Renal cortex interstitium (tissue), 15 donors: ENCODE measurements at places on chromosomes 16 and 17.

GRCh38 chr17:45397796-45398195, 34.9 kb downstream of the ARHGAP27 start:
- no peak for DNase-seq

DNA sequence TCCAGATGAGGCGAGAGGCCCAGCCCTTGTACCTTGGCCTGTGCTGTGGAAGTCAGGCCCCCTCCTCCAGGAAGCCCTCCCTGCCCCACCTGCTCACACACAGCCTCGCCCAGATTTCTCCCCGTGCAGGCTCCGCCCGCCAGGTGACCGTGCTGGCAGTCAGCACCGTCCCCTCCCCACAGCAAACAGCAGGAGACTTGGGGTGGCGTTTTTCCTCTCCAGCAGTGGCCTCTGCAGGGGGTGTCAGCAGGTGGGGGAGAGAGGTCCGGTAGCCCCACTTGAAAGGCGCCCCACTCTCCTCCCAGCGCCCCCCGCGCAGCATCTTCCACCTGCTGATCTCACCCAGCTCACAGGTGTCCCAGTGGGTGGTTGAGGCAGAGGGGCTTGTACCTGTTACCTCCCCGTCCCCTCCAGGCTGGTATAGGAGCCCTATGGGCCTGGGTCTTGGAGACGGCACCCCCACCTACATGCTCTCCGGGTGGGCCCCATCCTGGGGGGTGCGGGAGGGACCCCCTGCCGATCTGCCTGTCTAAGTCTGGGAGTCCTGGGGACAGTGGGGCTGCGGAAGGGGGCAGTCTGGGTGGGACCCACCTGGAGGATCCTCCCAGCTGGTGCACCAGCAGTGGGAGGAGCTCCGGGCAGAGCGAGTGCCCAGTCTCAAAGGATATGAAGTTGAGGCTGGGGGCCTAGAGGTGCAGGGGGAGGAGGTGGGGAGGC, 4.2 kb upstream of the C1QTNF8 start:
- no peak for DNase-seq

- peak; percentile 26 for DNase-seq
These were observed 531.9 kb downstream of the GRIN2A start for GRCh38 chr16:9650284-9650683.

DNA sequence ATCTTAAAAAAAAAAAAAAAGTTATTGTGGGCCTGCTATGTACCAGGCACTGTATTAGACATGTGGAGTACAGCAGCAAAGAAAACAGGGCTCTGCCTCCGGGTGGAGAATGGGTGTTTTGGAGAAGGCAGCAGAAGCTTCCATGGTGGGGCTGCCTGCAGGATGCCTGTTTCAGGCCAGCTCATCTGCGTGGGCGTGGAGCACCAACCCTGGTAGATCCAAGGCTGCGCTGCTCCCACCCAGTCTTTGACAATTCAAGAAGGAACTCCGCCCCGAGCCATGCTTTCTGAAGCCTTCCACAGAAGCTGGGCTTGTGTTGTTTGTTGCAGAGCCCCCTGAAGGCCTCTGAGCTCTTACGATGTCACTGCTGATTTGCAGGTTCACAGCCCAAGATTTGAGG, 23.2 kb upstream of the CACNG1 start:
- DNase-seq = no peak

- no peak for DNase-seq
These were observed 1.5 kb downstream of the SLC5A11 start for GRCh38 chr16:24847358-24847664.

DNA sequence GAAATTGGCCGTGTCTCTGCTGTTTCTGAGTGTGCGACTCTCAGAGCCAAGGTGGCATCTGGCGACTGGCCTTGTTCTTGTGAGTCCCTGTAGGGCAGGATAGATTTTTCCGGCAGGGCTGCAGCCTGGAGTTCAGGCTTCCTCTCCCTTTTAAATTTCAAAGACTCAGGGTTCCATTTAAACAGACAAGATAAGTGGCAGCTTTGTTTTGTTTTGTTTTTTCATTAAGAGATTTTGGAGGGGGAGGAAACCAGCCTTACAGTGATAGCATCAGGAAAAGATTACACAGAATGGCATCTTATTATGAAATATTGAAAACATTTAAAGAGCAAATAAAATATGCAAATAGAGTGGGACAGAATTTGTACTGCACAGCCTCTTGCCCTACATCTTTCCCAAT, 151.3 kb downstream of the RPTOR start:
- DNase-seq = no peak

GRCh38 chr17:44848961-44849489, 1.3 kb downstream of the HIGD1B start:
- no peak for DNase-seq

GRCh38 chr16:6880263-6880662, 452.4 kb upstream of the RBFOX1 start:
- no peak for DNase-seq
